ENCODE measurements at places on chromosomes 7 and 10.
A peak's percentile ranks its signal among the peaks of the same experiment; 100 is the strongest.

- DNase-seq: no peak
Measured at GRCh38 chr10:123636598-123637325, 29.4 kb upstream of the GPR26 start.

DNA sequence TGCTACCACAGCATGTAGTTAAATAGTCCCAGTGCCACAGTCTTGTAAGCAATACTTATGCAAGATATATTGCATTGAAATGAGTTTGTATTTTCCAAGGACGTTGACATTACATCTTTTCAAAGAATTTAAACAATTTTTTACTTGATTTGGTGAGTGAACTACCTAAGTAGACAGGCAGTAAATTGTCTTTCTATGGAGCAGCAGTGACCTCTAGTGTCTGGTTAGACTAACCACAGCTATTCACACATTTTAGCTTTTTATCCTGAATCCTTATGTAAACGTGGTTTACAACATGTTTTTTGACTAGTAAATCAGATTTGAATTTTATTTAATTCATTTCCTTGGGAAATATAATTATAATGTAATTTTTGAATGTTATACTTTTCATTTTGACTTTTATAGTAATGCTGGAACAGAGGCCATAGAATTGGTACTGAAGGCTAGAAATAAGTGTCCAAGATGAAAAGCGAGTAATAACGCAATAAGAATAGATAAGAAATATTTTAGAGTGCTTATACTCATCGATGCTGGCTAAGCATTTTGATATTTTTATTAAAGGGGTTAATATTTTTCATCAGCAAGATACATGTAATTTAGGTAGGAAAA lies 5.6 kb downstream of the LRRTM3 start:
- peak; percentile 40 for DNase-seq

DNA sequence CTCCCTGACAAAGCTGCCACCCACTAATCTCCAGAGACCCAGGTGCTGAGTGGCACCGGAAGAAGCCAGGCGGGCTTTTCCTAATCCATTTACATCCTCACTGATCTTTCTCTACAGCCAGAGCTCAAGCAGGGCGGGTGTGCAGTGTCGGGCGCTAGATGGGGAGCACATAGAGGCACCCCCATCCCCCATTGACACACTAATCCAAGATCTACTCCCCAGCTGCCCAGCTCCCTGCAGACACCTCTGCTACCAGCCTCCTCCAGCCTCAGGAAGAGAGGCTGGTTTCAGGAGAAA lies 22.2 kb downstream of the FRMPD2 start:
- no peak for DNase-seq

DNA sequence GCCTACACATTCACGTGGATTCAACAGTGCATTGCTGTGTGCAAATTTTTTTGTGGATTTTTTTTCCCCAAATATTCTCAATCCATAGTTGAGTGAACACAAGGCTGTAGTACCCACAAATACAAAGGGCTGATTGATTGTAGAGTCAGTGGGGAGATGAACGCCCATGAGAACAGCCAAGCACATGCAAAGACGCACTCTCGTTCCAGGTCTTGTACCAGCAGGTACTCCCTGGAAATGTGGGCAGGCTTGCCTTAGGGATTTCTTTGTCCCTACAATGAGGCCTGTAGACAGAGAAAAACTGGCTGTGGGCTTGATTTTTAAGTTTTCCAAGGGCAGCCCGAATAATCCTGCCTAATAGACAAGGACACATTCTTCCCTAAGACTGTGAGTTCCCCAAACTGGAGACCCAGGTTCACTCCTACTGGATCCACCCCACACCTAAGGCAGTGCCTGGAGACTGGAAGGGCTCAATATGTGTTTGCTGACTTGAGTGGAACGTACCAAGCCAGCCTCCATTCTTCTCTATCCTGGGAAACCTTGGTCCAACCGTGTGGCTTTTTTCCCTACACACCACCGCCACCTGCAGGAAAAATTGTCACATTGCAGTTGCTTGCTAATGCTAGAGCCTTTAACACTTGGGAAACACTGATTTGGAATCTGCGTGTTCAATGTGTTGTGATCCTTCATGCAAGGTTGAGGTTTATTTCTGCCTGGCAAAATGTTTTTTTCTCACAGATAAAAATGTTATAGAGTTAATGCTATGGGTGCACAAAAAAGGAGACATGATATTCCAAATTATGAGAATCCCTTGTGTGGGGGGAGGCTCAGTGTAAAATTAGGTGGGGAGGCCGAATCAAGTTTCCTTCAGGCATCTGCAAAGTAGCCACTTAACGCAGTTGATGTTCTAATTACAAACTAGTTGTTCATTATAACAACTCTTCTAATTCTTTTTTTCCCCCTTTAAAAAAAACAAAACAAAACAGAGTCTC lies 49.3 kb downstream of the PPP1R17 start:
- DNase-seq: peak; percentile 61

DNA sequence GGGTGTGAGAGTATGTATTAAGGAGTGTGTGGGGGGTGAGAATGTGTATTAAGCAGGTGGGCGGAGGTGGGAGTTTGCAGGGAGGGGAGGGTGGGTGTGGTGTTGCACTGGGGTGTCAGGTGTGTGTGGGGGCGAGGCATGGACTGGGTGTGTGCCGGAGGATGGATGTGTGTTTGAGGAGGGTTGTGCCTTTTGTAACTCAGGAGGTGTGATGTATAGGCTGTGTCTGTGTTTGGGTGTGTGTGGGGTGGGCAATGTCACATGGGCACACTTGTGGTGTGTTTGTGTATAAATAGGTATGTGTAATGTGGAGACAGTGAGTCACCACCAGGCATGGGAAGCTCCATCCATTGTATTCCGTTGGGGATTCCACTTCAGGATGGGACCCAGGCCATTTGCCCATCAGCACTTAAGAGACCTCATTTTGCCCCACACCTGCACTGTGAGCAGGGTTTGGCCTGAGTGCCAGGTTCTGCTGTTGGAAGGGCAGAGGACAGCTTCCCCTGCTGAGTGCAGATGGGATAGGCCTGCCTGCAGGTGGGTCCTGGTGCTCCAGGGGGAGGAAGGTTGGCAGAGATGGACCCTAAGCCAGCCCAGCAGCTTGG lies 5.8 kb downstream of the UNC5B start:
- DNase-seq: no peak

DNA sequence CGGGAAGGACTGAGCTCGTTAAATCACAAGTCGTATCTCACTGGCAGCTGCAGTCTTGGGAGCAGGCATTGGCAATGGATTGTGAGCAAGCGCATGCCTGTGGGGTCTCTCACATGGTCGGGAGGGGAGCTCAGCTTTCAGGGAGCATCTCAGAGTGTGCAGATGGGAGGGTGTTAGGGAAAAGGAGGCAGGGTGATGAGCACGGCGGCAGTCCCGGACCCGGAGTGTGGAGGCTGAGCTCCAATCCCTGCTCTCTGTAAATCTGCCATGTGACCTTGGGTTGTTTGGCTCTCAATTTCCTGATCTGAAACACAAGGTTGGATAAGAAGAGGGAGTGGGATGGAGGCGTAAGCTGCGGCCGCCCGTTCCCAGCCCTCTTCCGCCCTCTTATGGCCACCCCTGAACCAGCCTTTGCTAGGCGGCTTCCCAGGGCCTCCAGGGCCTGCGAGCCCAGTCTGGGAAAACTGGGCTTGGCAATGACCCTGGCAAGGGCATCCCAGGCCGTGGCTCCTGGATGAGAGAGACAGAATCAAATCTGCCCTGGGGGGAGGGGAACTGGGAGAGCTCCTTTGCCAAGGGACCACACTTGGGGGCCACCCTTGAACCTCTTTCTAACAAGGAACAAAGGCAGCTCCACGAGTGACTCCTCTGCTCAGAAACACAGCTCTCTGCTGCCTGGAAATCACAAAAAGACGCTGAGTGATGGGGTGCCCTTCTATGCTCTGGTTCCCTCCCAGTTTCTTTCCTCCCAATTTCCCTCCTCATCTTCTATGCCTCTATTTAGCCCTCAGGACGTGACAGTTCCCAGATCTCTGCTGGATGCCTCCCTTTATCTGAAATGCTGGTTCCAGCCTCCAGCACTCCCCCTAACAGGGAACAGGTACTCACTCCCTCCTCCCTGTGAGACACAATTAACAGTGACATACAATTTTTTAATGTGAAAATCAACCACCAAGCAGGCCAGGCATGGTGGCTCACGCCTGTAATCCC lies 41.7 kb upstream of the LOXL4 start:
- no peak for DNase-seq

Measured in COR-L47 (cell line).